Hematopoietic multipotent progenitor cell treated with erythropoietin and hydrocortisone succinate and interleukin-3 and kit ligand, for 8 days (in vitro differentiated cells): ENCODE measurements at places on chromosomes 1 and 21.

DNA sequence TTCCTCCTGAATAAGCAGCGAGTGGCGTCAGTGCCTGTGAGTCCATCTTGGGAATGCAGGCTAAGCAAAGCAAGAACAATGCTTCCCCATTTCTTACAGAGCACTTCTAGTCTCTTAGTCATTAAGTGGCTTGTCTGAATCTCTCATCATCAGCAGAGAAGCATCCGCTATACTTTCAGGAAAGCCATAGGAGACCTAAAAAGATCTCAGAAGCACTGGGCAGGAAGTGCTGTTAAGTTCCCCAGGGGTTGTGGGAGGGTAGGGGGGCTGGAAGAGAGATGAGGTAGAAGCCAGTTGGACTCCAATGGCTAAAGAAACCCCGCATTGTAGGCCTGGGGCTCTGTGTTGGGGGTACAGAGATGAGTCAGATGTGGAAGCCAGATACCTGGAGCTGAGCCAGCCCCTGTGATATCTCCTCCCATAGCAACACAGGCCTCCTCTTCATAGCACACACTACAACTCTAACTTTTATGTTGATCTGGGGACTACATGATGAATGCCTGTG lies 44.9 kb downstream of the SYT6 start:
- peak; percentile 34 for DNase-seq

DNA sequence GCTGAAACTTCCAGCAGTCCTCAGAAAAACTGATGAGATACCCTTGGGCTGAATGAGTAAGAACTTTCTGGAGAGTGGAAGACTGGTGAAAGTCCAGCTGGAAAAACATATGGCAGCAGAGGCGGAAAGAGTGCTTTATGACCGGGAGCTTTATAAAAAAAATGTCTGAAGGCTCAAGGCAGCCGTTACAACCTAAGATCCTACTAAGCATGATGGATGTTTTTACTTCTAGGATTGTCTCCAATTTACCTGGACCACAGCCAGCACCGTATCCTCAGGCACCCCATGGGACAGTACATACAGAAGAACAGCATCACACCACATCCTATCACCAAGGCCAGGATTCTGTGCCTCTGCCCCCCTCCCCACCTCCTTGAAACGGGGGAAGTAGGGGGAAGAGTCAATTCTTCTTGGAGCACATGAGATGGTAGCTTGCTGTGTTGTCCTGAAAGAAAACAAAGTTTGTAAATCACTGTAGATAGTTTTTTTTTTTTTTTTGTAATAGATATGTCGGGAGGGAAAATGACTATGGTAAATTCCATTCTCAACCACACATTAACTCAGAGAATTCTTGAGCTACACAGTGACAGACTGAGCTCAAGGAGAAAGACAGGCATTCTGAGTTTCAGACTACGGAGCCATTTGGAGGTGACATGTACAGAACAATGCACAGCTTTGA lies 11.8 kb upstream of the IRF2BP2 start:
- no peak for DNase-seq

DNA sequence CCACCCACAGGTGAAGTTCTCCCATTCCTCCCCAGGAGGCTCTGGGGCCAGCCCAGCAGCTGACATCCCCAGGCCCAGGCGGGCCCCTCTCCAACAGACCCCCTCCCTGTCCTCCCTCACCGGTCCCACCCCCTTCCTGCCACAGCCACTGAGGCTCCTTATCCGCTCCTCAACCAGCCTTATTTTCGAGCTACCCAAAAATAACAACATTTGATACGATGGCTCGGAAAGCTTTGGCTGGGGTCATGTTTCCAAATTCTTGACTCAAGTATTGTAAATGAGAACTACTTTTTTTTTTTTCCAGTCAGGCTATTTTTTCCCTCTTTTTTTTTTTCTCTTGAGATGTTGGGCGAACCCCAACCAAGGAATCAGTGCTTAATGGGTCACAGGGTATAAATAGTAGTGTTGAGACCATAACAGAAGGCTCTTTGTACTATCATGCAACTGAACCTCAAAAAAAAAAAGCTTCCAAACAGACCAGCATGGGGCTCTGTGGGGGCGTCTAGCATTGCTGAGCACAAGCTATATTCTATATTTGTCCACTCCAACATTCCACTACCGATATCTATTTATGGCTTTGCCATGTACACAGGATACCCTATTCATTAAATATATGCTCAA lies 27.2 kb downstream of the IRF2BP2 start:
- no peak for DNase-seq

DNA sequence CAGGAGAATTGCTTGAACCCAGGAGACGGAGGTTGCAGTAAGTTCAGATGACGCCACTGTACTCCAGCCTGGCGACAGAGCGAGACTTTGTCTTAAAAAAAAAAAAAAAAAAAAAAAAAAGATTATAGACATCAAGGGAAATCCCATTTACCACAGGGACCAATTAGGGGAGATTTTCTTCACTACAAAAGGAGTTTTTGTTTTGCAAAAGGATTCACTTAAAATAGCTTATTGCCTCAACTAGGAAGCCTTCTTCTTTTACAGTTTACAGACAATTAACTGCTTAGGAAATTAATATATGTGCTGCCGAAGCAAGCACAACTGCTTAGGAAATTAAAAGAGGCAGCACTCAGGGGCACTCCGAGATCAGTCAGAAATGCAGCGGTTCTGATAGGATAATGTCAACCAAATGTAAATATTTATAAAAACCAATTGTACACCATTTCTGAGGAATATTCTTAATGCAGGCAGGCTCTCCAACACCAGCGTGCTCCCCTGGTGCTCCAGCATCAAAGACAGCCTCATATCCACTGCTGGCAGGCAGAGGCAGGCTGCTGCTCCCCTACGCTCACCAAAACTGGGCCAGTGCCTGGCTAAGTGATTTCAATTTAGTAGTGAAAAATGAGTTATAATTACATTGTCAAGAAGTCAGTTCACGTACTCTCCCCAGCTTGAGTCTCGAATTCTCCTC lies 107.9 kb upstream of the RAB4A start:
- no peak for DNase-seq

GRCh38 chr1:186985889-186986491 lies 157.2 kb downstream of the PLA2G4A start:
- DNase-seq, result peak; percentile 76

DNA sequence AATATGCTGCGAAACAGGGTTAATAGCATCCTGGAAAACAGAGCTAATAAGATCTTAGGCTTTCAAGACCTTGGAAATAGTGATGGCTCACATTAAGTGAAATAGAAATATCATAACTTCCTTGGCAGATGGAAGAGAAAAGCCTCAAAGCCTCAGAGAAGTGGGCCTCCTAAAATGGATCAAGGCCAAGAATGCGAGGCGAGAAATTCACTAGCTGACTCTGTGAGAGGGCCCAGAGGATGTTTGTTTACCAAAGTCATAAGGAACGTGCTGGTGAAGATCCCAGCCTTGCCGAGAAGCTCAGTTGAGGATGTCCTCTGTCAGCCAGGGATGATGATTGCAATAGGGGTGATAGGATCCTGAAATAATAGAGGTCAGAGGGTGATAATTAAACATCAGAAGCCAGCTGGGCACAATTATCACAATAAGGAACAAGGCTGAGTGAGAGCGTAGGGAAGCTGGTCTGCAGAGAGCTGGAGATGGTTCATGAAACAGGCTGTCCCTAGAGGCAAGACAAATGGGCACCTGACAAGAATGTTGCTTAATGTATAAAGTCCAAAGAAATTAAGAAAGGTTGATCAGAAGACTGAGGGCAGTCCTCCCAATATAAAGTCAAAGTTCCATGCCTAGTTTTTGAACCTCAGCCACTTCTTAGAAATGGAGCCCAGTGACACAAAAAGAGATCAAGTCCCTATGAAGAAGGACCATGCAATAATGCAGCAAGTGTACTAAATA lies 101.7 kb upstream of the COG2 start:
- DNase-seq, result no peak

DNA sequence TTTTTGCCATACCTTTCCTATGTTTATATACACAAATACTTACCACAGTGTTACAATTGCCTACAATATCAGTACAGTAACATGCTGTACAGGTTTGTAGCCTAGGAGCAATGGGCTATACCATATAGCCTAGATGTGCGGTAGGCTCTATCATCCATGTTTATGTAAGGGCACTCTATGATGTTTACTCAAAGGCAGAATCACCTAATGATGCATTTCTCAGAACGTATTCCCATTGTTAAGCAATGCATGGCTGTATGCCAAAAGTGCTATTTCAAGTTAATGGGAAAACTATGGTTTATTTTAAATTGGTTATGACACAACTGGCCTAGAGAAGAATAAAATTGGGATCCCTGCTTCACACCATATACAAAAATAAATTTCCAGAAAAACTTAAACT lies 36.9 kb upstream of the DISP1 start:
- DNase-seq, result no peak

- peak; percentile 57 for DNase-seq
Observed at GRCh38 chr1:151584278-151584677, 27.6 kb upstream of the SNX27 start.

DNA sequence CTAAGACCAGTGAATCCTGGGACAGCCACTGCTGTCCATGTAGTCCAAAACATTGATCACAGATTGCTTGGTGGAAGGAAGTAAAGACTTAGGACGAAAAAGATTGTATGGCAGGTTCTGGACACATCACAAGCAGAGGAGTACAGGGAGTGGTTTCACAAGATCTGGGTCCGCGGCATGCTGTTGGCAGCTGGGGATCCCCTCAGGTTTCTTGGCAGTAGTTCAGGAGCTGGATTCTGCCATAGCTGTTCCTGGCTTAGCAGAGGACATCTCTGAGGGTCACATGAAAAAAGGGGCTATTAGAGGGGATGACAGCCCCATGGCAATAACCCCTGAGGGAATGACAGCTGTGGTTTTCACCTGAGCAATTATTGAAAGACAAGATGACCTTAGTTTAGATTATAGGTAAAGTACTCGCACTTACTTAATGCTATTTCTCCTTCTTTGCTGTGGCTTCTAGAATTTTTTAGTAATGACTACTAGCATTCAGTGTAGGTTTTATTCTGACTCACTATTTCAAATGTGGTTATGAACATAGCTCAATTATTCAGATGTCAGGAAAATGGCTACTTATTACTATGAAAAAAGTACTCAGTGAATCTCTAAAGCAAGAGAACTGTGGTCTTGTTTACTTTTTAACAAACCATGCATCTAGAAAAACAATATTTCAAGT lies 8.2 kb downstream of the KRTAP27-1 start:
- no peak for DNase-seq

DNA sequence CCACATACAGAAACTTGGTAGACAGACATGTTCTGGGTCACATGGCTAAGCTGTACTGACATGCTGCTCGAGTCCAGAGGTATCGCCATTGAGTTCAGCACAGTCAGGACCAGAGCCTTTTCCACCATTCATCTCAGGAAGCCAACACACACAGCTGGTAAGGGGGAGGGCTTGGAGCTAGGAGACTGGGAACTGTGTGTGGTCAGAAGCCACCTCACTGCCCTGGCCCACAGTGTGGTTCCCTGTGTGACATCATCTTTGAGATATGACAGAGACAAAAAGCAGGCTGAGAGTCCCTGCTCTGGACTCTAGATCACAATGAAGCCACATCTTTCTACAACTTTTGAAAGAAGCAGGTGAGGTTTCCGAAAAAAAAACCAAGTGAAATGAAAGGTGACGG lies 107.2 kb downstream of the SIM2 start:
- DNase-seq, result no peak

- DNase-seq, result no peak
Observed at GRCh38 chr1:47380699-47381098, 35.4 kb upstream of the FOXE3 start.

DNA sequence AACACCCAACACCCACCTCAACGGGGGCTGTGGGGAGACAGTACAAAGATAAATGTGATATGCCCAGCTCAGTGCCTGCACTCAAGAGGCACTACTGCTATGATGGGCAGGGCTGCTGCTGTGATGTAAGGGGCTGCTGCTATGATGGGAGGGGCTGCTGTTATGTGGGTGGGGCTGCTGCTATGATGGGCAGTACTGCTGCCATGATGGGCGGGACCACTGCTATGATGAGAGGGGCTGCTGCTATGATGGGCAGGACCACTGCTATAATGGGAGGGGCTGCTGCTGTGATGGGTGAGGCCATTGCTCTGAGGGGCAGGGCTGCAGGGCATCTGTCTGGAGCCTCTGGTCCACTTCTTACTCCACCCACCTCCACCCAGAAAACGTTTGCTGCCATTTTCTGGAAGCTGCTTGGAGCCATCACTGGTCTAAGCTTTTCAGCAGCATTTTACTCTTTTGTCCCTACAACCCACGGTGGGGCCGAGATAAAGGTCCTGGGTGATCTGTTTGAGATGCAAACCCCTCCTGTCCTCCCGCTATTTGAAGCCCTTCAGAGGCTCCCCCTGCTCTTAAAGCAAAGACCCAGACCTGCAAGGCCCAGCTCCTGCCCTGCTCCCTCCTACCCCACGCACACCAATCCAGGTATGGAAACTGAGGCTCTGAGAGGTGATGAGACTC lies 656.9 kb downstream of the PTPRU start:
- DNase-seq, result no peak

- no peak for DNase-seq
Observed at GRCh38 chr21:43690346-43690745, 28.6 kb upstream of the PDXK start.

- no peak for DNase-seq
Observed at GRCh38 chr1:67227196-67227595, 60.9 kb downstream of the IL23R start.

DNA sequence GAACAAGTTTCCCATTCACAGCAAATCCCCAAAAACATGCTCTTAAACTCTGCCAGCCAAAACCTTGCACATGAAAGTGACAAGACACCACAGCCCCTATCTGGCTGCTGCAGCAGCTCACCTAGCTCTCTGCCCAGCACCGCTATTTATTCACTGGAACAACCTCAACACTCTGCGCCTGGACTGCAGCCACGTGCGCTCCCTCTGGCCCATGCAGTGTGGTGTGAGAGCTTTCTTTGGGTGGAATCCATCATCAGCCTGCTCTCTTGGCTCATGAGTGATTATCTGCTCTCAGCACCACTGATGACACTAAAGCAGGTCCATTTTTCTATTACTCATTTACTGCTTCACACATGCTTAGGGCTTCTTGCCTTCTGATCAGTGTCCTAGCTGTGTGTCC lies 11.4 kb downstream of the KCNJ6 start:
- no peak for DNase-seq

- DNase-seq, result no peak
Observed at GRCh38 chr1:240474133-240474614, 137.8 kb downstream of the GREM2 start.

DNA sequence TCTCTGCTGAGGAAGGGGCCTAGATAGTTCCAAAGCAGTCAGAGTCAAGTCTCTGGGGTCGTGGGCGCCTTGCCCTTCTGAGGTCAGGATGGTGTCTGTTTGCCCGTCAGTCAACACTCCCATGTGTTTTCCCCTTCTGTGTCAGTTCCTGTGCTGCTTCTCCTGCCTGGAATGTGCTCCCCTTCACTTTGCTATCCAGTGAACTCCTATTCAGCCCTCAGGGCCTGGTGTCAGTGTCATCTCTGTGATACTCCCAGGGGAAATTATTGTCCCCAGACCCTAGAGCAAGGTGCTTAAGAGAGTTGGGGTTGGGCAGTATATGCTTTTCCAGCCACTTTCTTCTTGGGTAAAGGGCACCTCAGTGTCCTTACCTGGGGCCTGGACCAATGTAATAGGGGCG lies 45.8 kb upstream of the SYNC start:
- DNase-seq, result no peak

- DNase-seq, result peak; percentile 20
Observed at GRCh38 chr21:42609811-42610210, 43.6 kb upstream of the PDE9A start.

GRCh38 chr1:47906009-47906432 lies 91.2 kb downstream of the TRABD2B start:
- DNase-seq, result no peak
